ENCODE measurements at places on chromosomes 6 and 20. TPM values are rescaled to one million over a fixed set of nuclear protein-coding genes. Genes with fewer than 3 reads are reported as not detected.

SLC2A4RG gene
- total RNA-seq = 64.7 TPM

ESF1 gene
- total RNA-seq = 27.8 TPM

DNA sequence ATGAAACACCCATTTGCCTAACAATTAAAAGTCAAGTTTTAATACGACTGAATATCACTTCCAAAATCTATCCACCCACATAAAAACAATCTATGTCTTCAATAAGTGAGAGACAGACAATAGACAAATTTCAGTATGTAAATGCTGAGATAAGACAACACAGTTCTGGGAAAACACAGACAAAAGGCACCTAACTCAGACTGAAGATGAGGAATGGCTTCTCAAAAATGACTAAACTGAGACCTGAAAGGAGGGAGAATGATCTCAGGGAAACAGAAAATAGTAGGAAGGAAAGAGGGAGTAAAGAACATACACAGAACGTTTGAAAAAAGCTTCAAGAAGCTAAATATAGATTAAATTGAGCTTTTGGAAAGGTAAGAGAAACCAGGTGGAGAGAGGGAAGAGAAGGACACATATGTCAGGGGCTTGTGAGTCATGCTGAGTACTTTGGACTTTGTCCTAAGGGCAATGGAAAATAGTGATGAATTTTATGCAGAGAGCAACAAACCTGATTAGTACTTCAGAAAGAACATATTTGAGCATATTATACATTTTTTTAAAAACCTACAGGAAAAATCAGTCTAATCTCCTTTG is 16.1 kb downstream of the LMBRD1 start:
- no peak for DNase-seq
- no peaks in the 10 kb centered on the region for H3K27me3 ChIP-seq
- H3K4me1 ChIP-seq = no peaks in the 10 kb centered on the region
- no peak overlapping the region for H3K27ac ChIP-seq
- H3K4me3 ChIP-seq = no peak overlapping the region

DNA sequence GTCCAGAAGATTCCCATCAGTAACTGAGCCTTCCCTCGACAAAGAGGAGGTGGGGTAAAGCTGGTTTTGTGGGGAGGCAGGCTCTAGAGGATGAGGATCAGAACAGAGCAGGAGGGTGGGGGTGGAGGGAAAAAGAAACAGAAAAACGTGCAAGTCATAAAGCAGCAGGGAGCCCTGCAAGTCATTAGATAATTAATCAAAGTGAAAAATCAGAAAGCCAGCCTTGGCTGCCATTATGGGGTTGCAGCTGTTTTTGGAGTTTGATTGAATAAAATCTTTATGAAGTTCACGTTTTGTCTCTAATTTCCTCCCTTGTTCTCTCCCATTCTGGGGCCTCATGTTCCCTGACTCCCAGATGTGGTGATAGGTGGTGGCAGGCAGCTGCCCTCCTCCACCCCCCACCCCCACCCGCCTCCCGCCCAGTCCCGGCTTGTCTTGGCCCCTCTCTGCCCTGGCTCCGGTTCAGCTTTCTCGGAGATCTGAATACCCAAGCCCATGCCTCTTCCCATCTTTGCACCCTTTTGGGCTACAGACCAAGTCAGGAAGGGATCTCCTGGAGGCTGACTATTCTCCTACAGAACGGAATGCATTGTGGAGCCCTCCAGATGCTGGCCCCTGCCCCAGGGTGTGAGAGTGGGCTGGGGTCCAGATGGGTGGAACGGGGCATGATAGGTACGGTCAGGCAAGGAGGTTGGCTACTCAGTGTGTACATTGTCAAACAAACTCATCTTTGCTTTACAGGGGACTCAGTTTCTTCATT is 141.8 kb downstream of the CDC5L start:
- H3K4me1 ChIP-seq = peaks cover 6% of the 10 kb centered on the region
- no peaks in the 10 kb centered on the region for H3K36me3 ChIP-seq
- no peak overlapping the region for H3K4me3 ChIP-seq
- no peaks in the 10 kb centered on the region for H3K27me3 ChIP-seq
- DNase-seq = no peak
- H3K27ac ChIP-seq = no peak overlapping the region

SRXN1 gene
- 6.7 TPM for total RNA-seq

GRCh38 chr6:44477293-44477894 is 89.9 kb downstream of the CDC5L start:
- no peak overlapping the region for H3K4me3 ChIP-seq
- no peak for DNase-seq
- H3K36me3 ChIP-seq = no peaks in the 10 kb centered on the region

- no peaks in the 10 kb centered on the region for H3K4me1 ChIP-seq
- no peak overlapping the region for H3K4me3 ChIP-seq
- no peak for DNase-seq
- H3K36me3 ChIP-seq = no peaks in the 10 kb centered on the region
- H3K27ac ChIP-seq = no peak overlapping the region
Observed at GRCh38 chr6:6590530-6590929, 2.0 kb downstream of the LY86 start.

SPATA25 gene
- 2.1 TPM for total RNA-seq

GRCh38 chr6:30963641-30964040 is 19.9 kb upstream of the MUC21 start:
- H3K4me1 ChIP-seq = no peaks in the 10 kb centered on the region
- DNase-seq = no peak
- no peak overlapping the region for H3K4me3 ChIP-seq
- H3K27me3 ChIP-seq = no peaks in the 10 kb centered on the region
- no peaks in the 10 kb centered on the region for H3K36me3 ChIP-seq
- H3K27ac ChIP-seq = no peak overlapping the region

GRCh38 chr20:2891343-2891742 is 18.1 kb downstream of the PTPRA start:
- no peak overlapping the region for H3K27ac ChIP-seq
- H3K27me3 ChIP-seq = no peaks in the 10 kb centered on the region
- H3K4me3 ChIP-seq = no peak overlapping the region
- no peaks in the 10 kb centered on the region for H3K36me3 ChIP-seq
- H3K4me1 ChIP-seq = no peaks in the 10 kb centered on the region

GRCh38 chr6:158573542-158573931 is 13.6 kb downstream of the TMEM181 start:
- no peaks in the 10 kb centered on the region for H3K4me1 ChIP-seq
- no peak overlapping the region for H3K4me3 ChIP-seq
- no peak for DNase-seq
- H3K36me3 ChIP-seq = peaks cover 35% of the 10 kb centered on the region
- no peak overlapping the region for H3K27ac ChIP-seq
- no peaks in the 10 kb centered on the region for H3K27me3 ChIP-seq

All from SJCRH30 (cell line).